ENCODE measurements at places on chromosomes 6 and 20.

DNA sequence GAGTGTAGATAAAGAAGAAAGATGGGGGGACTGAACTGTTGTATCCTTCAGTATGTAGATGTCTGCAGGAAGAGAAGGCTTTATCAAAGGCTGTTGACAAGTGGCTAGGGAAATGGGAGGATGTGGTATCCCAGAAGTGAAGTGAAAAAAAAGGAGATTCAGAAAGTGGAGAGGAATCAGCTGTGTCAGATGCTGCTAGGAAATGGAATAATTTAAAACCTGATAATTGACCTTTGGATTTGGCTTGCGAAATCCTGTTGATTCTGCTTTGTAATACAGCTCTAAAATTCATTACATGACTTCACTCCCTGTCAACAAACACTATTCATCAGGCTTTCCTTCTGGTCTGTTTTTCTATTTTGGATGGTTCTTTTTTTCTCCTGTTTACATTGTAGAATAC, 41.7 kb downstream of the PHF3 start:
- no peak for DNase-seq

- DNase-seq = no peak
Measured at GRCh38 chr6:13304580-13305260, 23.6 kb downstream of the TBC1D7 start.

- DNase-seq = no peak
Measured at GRCh38 chr20:46583411-46584214, 33.2 kb upstream of the OCSTAMP start.

DNA sequence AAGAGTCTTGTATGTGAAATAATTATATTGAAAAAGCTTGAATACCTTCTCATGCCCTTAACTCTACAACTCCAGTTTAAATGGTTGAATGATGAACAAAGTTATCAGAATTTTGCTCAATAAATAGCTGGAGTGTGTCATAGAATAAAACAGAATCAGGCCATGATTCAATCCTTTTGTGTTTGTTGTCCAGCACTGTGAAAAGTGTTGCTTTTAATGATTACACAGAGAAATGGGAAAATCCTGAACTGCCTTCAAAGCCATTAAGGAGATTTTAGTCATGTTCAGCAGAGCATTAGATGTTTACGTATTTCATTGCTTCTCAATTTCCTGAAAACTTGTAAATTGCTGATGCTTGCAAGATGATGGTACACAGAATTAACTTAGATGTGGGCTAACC, 262.9 kb upstream of the BTBD3 start:
- no peak for DNase-seq

GRCh38 chr20:4898282-4899244, 102.7 kb downstream of the SLC23A2 start:
- DNase-seq = no peak

DNA sequence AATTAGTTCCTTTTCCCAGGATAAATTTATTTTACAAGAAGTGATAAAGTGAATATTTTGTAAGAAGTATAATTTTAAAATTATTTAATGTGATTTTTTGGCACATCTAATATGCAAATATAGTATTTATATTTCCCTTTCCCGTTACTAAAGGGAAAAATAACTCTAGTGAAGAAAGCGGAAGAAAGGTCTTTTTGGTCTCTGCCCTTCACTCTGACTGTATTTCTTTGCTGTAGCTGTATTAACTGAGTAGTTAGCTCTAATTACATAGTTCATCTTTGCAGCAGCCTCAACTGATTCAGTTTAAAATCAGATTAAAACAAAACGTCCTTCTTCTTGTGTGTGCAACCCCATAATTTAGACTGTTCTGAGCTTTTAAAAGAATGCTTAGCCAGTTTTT, 57.4 kb upstream of the RNF144B start:
- no peak for DNase-seq

- DNase-seq = no peak
Measured at GRCh38 chr6:373773-374724, 17.5 kb upstream of the IRF4 start.

GRCh38 chr6:34225551-34225950, 11.1 kb upstream of the HMGA1 start:
- DNase-seq = no peak

GRCh38 chr6:19562468-19562867, 274.7 kb upstream of the ID4 start:
- DNase-seq = no peak

GRCh38 chr6:41226752-41227151, 1.4 kb upstream of the TREML4 start:
- DNase-seq = no peak

- DNase-seq = no peak
Measured at GRCh38 chr6:134437376-134437775, 119.5 kb upstream of the SGK1 start.

GRCh38 chr6:119299694-119300093, 49.9 kb downstream of the MAN1A1 start:
- no peak for DNase-seq

DNA sequence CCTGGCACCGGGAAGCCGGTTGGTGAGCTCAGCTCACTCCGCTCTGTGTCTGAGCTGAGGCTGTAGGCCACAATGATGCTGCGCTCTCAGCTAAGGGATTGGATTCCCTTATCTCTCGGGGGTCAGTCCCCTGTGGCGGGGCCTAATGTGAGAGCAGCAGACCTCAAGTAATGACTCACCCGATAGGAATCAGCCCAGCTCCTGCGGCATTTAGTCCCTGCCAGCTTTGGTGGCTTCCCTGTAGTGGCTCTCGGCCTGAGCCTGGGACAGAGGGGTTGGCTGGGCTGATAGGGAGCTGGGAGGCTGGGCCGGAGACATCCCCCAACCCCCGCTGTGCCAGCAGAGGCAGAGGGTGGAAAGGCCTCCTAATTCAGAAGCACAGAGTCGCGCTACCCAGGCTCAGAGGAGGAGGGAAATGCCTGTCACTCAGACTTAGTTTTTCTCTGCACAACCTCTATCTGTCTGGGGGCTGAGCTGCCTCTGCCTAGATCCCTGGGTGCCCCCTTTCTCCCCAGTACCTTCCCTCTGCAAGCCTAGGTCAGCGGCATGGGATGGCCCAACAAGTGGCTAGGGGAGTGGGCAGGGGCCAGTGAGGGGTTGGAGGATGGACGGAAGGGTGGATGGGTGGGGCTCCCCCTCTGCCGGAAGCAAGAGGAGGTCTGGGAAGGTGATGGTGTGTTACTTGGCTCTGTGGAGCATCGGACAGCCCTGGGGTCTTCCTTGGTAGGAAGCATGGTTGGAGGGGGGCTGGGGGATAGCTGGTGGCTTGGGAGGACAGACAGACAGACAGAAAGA, 92.2 kb downstream of the CDH22 start:
- DNase-seq = no peak

GRCh38 chr20:32062776-32063170, 10.7 kb downstream of the HCK start:
- DNase-seq = no peak

- DNase-seq = no peak
Measured at GRCh38 chr6:54519161-54519560, 210.9 kb downstream of the TINAG start.

DNA sequence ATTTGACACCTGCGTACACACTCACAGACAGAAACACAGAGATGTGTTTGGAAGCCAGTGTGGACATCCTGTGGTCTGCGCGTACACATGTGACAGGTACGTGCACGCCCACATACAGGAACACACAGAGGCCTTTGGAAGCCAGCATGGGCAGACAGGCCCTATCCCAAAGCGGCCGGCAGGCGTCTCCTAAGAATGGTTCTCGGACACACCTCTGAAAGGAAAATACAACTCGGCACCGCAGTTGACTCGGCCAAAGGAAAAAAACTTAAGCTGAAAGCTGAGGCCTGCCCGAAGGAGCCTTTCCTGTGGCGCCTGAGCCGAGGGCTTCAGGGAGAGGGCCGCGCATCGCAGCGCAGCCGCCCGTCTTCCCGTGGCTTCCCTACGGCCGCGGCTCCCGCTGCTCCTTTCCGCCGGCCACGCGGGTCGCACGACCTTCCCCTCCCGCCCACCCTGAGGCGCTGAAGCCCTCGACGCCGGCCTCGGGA, 1.4 kb upstream of the CEP43 start:
- no peak for DNase-seq
